ENCODE measurements at places on chromosomes 5 and 9. TPM values are rescaled to one million over a fixed set of nuclear protein-coding genes. Genes with fewer than 3 reads are reported as not detected.

DNA sequence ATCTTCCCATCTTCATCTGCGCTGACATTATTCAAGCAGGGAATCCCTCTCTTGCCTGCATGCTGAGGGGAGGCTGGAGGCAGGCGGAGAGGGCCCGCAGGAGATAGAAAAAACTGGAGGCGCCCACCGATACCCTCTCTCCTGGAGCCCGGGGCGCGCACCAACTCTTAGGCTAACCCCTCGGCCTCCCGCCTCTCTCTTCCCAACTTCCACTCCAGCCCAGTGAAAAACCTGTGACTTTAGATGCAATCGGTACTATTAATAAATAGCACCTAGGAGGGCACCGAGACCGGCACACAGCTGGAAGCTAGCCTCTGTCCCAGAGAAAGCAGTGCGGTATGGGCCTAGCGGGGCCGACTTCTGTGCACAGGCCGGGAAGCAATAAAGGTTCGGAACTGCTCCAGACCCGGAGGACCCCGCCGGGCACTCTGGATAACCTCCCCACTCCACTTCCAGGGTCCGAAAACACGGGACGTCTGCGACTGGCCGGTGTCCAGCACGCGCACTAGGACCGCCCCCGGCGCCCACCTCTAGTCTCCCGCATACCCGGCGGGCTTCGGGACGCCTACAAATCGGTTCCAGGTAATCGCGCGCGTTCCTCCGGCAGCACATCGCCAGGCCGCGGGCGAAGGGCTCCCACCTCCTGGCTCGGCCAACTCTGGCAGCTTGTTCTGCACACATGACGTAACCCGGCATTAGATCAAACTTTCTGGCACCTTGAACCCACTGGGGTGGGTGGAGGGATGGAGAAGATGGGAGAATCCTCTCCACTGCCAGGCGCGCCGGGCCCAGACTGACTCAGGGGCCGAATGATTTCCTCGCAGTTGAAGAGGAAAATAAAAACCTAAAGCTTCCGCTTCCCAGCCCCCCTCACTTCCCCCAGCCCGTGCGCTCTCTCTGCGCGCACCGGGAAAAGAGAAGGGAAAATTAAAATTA, 1.4 kb downstream of the EFNA5 start:
- no peak for DNase-seq

DNA sequence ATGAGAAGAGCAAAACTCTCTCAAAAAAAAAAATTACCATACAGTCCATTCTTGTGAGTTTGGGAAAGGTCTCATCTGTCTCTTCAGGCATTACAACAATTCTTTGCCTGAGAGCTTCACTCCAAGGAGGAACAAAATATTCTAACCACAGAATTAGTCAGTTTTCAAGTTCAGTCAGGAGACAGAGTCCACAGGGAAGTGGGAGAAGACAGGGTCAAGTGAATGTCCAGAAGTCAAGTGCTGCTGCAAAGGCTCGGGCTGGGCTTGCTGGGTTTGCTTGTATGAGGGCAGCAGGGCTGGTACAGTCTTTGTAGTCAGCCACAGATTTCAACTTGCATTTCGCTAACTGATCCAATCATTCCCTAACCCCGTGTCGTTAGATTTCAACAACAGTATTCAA, 17.6 kb upstream of the HEXB start:
- no peak for DNase-seq

- no peak for DNase-seq
These were observed 33.3 kb downstream of the TLE4 start for GRCh38 chr9:79604921-79605562.

DNA sequence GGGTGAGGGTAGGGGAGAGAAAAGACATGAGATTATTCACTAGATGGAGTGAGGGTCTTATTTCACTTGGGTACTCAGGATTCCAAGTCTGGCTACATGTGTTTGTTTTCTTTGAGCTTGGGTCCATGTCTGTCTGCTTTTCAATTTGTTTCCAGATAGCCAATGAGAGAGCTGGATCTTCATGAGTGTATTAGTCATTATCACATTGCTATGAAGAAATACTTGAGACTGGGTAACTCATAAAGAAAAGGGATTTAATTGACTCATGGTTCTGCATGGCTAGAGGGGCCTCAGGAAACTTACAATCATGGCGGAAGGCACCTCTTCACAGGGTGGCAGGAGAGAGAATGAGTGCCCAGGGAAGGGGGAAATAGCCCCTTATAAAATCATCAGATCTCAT, 196.8 kb upstream of the TRIM32 start:
- no peak for DNase-seq

DNA sequence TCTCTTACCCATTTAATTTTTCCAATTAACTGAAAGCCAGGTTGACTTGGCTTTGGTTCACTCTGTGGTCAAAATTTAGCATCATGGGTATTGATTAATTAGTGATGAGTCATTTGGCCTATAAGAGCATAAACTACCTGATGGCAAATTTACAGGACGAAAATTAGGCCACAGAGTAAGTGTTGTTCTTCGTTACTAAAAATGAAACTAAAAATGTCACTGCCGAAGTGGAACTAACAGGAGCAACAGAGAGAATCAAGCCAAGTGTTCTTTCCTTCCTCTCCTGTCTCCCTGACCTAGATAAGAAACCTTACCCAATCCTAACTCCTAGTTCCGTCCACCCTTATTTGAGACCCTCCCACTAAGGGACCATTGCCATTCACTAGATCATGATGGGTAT, 176.9 kb downstream of the RAB3C start:
- peak; percentile 3 for DNase-seq

GRCh38 chr5:67149951-67150523, 46.6 kb downstream of the CD180 start:
- no peak for DNase-seq

DNA sequence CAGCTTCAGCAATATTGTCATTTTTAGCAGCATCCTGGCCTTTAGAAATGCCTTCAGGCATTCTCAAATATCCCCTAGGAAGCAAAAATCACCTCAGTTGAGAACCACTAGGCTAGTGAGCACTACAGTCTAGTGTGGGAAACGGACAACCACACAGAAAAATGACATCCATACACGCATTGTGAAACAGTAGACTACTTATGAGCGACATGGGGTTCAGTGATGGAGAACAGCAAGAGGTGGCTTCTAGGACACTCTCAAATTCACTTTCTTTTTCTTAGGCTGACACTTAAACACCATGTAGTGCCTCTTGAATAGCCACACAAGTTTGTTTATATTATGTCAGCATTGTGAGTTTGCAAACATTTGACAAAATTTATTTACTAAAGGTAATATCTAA, 203.0 kb downstream of the KDM4C start:
- DNase-seq: no peak

GRCh38 chr9:34961574-34962490, 3.7 kb downstream of the PHF24 start:
- no peak for DNase-seq

DNA sequence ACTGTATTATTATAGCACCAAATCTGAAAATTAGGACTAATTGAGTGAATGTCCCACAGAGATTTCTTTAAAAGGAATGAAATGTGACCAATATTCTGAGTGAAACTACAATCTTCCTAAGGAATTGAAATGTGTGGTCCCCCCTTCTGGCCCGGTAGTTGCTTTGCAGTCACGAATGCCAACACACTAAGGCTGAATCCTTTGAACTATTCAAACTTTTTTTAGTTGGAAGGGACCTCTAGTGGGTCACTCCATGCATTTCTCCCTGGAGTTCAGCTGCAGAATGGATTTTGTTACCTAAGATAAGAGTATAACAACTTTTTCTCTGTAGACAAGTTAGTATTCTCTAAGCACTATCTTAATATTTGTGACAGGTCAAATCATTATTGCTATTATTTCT, 2.8 kb downstream of the CDH6 start:
- DNase-seq: no peak

DNA sequence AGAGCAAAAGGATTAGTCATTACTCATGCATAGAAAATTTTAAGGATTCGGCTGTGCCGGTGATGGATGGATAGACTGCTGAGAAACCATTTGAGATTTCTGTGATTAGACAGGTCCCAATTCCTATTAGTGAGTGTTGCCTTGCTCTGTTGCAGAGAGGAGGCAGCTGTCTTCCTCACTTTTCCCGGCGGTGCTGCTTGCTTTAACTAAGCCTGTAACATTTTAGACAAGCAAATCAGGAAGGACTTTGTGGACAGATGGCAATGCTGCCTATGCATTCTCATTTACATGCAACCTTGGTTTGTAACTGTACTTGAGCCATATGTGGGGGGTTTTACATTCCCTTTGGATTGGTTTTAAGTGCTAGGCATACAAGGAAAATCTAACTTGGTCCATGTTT, 1176.3 kb downstream of the CDH18 start:
- no peak for DNase-seq

DNA sequence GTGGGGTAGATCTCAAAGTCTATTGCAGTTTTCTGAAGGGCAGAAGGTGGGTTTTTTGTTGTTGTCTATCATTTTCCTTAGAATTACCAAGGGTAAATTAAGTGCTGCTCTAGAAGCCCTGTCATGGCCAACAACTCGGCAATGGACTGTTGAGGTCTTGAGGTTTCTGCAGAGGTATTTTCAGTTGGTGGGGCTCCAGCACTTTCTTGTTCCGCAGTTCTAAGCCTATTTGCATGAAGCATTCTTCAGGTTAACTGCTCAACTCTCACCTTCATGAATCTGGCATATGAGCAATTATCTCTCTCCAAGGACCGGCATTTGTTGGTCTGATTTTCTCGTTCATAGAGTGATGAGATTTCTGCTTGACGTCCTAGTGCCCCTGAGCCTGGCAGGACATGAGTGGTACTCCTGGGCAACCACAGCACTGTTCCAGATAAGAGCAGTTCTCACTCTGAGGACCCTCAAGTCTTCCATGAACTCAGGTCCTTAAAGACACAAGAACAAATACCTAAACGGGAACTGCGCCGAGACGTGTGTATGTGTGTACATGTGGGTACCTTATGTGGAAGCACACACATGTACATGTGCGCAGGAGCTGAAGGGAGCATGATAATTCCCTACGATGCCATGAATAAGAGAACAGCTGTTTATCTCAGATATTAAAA, 544.5 kb downstream of the CSNK1G3 start:
- peak; percentile 55 for DNase-seq

DNA sequence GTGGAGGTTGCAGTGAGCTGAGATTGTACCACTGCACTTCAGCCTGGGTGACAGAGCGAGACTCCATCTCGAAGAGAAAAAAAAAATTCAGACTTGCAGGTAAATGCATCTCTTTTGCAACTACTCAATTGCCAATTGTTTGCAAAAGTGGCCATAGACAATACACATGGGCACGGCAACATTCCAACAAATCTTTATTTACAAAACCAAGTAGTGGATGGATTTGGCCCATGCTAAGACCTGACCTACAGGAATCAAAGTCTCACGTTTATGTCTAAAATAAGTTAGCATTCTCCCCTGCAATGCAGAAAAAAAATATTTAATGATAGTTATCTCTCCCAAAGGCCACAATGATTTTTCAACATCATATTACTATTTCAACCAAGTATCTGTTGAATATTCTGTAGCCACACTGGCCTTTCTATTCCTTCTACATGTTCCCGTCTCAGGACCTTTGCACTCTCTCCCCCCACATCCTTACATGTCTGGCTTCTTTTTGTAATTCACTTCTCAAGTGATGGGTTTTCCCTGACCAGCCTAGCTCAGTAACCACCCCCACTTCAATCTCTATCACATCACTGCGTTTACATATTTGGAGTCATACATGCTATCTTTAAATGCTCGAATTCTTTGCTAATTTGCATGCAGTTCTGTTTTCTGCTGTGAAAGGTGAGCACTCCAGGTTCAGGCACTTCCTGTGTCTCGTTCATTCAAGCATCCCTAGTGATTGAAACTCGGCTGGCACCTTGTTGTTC, 54.2 kb downstream of the FNBP1 start:
- DNase-seq: peak; percentile 86

GRCh38 chr9:2972475-2972874, 128.6 kb upstream of the PUM3 start:
- DNase-seq: no peak

- no peak for DNase-seq
These were observed 59.1 kb downstream of the TLR4 start for GRCh38 chr9:117763314-117763713.

Gene NR2F1-AS1
- polyA plus RNA-seq: not detected

Gene TRIM7
- polyA plus RNA-seq: not detected

Gene OLFML2A
- not detected for polyA plus RNA-seq

Gene LRRTM2
- polyA plus RNA-seq: not detected

Gene TBCA
- 208 TPM for polyA plus RNA-seq

Gene LCNL1
- polyA plus RNA-seq: not detected

Data from naive B cell (primary cell).